Naive thymus-derived CD8-positive, alpha-beta T cell (primary cell): ENCODE measurements at places on chromosomes 12 and 14. TPM values are rescaled to one million over a fixed set of nuclear protein-coding genes. Genes with fewer than 3 reads are reported as not detected.
A peak's percentile ranks its signal among the peaks of the same experiment; 100 is the strongest.

GRCh38 chr14:65961004-65961403, 525.2 kb upstream of the CCDC196 start:
- peak; percentile 61 for DNase-seq

The ZNF140 gene
- total RNA-seq = 22.6 TPM

DNA sequence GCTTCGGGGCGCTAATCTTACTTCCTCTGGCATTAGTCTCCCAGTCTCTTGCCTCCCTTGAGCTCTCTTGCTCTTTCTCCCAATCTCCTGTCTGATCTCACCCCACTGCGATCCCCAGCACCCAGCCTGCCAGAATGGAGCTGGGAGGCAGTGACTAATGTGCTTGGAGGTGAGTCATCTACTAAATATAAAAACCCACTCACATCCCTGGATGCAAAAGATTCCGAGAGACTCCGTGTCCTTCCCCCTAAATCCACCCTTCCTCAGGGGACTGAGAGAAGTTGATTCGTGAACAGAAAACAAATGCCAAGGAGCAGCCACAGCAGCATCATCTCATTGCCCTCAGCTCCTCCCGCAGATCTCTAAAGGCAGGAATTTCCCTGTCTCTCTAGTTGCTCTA, 45.7 kb upstream of the KCNA5 start:
- no peak for DNase-seq

DNA sequence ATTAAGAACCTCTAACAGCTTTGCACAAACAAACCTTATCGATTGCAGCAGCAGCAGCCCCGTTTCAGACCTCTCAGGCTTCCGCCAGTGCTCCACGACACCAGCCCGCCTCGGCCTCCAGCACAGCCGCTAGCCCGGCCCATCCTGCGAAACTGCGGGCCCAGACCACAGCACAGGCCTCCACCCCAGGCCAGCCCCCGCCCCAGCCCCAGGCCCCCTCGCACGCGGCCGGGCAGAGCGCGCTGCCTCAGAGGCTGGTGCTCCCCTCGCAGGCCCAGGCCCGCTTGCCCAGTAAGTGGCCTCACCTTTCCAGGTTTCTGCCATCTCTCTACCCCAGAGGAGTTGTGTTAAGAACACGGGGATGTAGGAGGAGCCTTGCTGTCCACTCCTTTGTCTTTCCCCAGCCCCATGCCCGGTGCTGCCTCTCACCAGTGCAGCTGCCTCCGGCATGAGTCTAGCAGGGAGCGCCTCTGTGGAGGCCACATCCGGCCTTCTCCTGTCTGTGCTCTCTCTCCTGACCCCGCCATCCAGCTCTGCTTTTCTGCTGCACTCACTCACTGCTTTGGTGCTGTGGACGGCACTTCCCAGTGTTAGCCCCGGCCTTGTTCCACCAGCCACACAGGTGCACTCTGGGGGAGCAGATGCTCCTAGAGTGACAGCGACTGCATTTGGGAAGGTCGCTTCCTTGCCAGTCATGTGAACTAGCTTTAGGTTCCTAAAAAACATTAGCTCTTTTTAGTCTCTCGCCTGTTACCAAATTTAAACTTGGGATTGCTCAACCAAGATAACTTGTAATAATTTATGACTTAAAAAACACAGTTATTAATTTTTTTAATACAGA, 71.5 kb downstream of the EP400 start:
- DNase-seq = no peak

GRCh38 chr14:52522581-52523345, 29.5 kb downstream of the TXNDC16 start:
- no peak for DNase-seq

- no peak for DNase-seq
Measured at GRCh38 chr12:80829767-80830166, 108.0 kb downstream of the LIN7A start.

GRCh38 chr14:76910371-76910890, 84.2 kb downstream of the LRRC74A start:
- no peak for DNase-seq

The TAS2R42 gene
- total RNA-seq = not detected

The MYF5 gene
- total RNA-seq = not detected

DNA sequence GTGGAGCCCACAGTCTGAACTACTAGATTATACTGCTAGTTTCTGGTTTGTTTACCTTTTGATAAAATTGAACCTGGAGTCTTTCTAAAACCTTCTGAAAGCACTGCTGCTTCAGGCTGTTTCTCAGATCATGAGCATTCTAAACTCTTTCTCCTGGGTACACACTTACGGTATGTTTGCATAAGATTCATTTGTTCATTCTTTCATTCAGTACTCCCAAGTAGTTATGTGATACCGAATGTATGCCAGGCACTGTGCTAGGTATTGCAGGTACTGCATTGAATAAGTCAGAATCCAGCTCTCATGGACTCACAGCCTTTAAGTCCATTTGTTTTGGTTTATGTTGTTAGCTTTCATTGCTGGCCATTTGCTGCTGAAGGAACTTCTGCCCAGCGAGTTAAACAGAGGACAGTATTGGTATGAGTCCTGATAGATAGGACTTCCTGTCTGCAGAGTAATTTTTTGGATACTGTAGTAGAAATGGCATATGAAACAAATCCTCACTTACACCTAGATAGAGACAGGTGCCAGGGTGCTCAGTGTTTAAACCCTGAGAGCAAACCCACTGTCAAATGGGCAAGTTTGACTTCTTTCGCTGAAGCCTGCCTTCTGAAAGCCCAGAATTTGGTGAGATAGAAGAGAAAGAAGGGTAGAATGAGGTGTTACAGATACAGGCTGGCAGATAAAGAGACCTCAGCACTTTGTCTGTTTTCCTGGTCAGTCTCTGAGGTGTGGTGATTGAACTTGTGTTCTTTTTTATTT, 2.1 kb downstream of the SUSD6 start:
- no peak for DNase-seq

The MAGOHB gene
- 34.3 TPM for total RNA-seq

The SLC6A12 gene
- 0.78 TPM for total RNA-seq

The ATXN3 gene
- 54.9 TPM for total RNA-seq

DNA sequence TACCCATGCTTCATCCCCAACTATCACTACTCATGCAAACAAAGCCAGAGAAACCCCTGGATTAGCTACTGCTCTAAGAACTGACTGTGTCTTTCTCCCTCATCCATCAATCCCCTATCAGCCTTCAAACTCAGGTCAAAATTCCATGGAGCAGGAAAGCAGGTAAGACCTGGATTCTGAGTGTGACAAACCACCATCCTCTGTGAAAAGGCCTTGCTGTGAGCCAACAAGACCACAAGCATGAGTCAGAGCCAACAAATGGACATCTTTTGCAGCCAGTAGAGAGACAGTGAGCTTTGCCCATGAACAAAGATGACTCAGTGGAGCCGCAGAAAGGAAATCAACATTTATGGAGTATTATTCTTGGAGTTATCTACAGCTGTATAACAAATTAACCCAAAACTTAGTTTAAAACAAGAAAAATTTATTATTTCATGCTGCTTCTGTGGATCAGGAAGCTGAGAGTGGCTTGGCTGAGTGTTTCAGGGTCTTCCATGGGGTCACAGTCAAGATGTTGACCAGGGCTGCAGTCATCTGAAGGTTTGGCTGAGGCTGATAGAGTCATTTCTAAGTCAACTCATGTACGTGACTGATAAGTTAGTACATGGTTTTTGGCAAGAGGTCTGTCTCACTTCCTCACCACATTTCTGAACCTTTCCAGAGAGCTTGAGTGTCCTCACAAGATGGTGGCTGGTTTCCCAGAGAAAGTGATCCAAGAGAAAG, 61.1 kb downstream of the PITPNM2 start:
- DNase-seq = no peak

GRCh38 chr12:24491968-24492367, 456.9 kb downstream of the BCAT1 start:
- no peak for DNase-seq

- DNase-seq = no peak
Measured at GRCh38 chr12:30885321-30885720, 41.2 kb upstream of the TSPAN11 start.

GRCh38 chr14:31280871-31281220, 73.3 kb upstream of the HECTD1 start:
- DNase-seq = no peak

The VWF gene
- 0.60 TPM for total RNA-seq

- DNase-seq = no peak
Measured at GRCh38 chr12:100826323-100826722, 31.7 kb downstream of the ANO4 start.
